ENCODE measurements at places on chromosomes 5 and 9.

DNA sequence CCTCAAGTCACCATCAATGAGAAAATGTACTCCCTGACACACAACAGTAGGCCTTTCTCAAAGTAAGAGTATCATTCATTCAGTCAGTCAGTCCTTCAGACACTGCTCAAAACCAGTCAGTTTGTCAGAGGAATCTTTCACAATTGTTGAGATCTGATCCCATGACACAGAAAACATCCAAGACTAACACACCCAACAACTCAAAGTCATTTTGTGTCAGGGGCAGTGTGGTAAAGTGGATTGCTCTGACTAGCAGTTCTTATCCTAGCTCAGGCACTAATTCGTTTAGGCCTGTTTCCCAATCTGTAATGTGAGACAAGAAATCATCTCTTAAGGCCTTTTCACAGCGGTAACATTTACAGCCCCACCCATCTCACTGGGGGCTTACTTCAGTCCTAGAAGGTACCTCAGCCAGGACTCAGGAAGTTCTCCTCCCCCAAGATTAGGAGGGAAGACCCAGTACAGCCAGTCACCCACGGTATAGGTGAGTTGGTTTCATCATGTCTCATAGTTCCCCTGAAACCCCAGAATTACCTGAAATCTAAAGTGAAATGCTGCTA is 31.9 kb downstream of the SH3TC2 start:
- no peaks in the 10 kb centered on the region for H3K27me3 ChIP-seq
- DNase-seq: no peak
- no peaks in the 10 kb centered on the region for H3K36me3 ChIP-seq
- H3K4me3 ChIP-seq: no peak overlapping the region
- H3K4me1 ChIP-seq: no peaks in the 10 kb centered on the region

DNA sequence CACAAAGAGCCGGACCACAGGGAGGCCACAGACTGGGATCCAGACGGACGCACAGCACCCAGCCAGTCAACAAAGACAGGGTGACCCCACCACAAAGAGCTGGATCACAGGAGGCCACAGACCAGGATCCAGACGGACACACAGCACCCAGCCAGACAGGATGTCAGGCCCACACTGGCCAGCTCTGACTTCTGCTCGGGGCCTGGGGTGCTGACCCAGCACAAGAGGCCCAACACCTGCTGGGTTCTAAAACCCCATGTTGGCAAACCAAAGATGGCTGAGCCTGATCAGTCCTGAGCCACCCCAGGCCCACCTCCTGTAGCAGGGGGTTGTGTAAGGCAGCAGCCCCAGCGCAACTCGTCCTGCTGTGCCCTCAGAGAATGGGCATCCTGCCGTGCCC is 5.2 kb upstream of the DPH7 start:
- no peaks in the 10 kb centered on the region for H3K27me3 ChIP-seq
- H3K36me3 ChIP-seq: no peaks in the 10 kb centered on the region
- H3K27ac ChIP-seq: no peak overlapping the region

DNA sequence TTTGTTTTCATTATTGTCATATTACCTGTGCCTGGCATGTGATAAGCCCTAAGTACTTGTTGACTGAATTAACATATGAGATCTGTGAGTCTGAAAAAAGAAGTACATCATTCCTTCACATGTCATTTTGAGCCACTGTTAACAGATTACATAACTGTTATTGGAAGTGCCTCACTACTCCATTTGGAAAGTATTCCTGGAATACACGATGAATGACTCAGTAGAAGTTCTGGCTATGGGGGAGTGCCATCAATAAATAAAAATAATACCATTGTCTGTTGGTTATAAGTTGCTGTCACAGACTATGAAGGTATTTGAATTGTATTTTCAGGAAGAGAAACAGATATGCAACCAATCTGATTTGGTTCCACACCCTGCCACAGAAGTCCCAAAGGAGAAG is 12.9 kb downstream of the NIPSNAP3B start:
- H3K36me3 ChIP-seq: no peaks in the 10 kb centered on the region
- H3K4me1 ChIP-seq: peaks cover 11% of the 10 kb centered on the region
- H3K27ac ChIP-seq: no peak overlapping the region
- no peaks in the 10 kb centered on the region for H3K27me3 ChIP-seq
- H3K4me3 ChIP-seq: no peak overlapping the region
- DNase-seq: no peak

DNA sequence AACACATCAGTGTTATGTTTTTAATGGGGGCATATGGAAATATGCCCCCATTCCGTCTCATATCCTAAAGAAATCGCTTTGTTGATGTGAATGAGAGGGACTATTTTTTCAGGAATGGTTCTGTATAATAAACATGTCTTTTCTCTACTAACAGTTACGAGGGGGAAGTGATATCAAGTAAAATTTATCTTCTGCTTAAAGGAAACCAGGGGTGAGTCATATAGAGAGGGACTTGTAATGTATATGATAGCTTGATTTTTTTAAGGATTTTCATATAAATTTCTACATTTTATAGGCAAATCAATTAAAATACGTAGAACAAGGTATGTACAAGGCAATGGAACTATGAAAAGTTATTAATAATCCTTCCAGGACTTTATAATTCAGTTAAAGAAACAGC is 207.1 kb downstream of the SEMA5A start:
- H3K36me3 ChIP-seq: no peaks in the 10 kb centered on the region
- no peak for DNase-seq
- H3K27me3 ChIP-seq: no peaks in the 10 kb centered on the region
- no peak overlapping the region for H3K27ac ChIP-seq

GRCh38 chr5:177094224-177095087 is 7.7 kb downstream of the FGFR4 start:
- no peak overlapping the region for H3K27ac ChIP-seq
- peak; percentile 86 for DNase-seq
- H3K36me3 ChIP-seq: no peaks in the 10 kb centered on the region
- H3K4me1 ChIP-seq: peaks cover 16% of the 10 kb centered on the region

DNA sequence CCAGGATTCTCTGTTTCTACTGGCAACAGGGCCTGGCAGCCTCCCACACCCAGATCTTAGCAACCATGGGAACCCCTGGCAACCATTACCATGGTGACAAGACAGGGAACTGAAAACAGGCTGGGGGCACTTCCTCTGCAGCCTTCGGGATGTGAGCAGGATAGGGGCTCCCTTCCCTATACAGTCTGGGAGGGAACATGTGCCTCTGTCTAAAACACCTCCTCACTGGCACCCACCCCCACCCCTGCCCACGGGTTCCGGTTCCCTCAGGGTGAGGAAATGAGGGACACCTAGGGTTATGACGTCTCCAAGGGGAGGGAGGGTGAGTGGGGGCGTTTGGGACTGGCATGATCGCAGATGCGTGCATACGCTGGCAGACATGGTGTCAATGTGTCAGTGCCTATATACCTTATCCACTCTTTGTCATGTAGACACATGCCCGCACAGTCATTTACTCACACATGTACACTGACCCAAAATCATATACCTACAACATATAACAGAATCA is 3.0 kb upstream of the DNAJB5 start:
- peaks cover 17% of the 10 kb centered on the region for H3K4me1 ChIP-seq
- no peak overlapping the region for H3K27ac ChIP-seq
- no peaks in the 10 kb centered on the region for H3K27me3 ChIP-seq
- H3K4me3 ChIP-seq: no peak overlapping the region
